ENCODE measurements at places on chromosomes 16 and 17.

DNA sequence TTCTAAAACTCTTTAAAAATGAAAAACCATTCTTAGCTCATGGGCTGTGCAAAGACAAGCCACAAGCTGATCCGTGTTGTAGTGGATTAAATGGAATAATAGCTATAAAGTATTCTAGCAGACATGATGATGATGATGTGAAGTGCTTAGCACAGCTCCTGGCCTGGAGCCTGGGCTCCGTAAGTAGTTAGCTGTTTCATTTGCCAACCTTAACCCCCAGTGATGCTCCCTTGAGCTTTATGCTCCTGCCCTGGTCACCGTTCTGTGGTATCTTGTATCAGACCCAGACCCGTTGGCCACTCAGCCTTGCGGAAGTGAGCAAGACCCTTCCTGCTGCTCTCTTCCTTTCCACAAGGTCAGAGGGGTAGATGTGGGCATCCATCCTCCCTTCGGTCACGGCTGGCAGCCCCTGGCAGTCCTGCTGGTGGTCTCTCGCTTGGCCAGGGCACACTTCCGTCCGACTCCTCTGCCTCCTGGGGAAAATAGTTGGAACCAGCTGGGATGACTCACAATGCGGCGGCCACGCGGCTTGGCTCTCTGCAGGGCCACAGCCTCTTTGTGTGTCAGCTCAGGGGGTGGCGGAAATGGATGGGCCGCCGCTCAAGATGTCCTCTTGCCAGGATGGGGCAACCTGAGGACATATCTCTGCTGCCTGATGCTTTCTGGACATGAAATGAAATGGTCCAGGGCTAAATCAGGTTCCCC, 79.1 kb downstream of the GPR139 start:
- no peak for DNase-seq

GRCh38 chr16:14345512-14346115, 274.5 kb downstream of the MRTFB start:
- DNase-seq, result no peak

GRCh38 chr17:73719588-73720071, 75.4 kb upstream of the SDK2 start:
- no peak for DNase-seq

DNA sequence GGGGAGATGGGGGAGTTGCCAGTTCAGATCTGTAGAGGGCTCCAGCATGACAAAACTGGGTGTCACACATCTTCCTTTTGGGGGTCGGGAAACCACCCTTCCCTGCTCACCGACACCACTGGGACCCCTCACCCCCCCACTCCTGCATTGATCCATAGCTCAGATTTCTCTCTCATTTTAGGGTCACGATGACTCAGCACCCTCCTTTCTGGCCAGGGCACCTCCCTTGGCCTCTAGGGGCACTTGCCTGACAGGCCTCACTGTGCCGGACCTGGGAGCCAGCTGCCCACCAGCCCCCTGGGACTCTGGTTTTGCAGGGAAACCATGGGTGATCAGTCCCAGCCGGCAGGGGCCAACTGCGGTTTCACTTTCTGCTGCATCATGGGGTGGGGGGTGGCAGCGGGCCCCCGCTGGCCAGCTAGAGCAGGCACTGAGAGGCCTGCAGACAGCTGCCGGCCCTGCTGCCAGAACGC, 239.4 kb downstream of the MRTFB start:
- DNase-seq, result no peak

GRCh38 chr17:6755731-6756184, at the start of gene XAF1:
XAF1 (plus strand) TSS chr17:6756046; CDS start chr17:6756079, 33 bp downstream.
- DNase-seq, result no peak

DNA sequence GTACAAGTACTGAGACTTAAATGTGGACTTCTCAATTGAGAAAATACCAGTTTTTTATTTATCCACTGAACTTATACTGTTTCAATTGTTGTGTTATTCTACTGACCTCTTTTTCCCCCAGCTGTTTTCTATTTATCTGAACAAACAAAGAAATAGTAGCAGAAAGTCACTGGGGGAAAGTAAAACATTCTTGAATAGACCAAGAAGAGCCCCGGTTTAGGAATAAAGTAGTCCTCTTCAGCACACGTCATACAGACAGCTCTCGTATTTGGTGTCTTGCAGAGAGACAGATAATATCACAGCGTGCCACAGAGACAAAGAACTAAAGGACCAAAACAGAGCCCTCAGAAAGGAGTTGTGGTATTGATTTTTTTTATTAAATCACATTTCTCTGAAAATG, 1159.1 kb upstream of the CDH8 start:
- no peak for DNase-seq

GRCh38 chr17:68599552-68600066, 1.6 kb downstream of the FAM20A start:
- DNase-seq, result no peak

- DNase-seq, result no peak
These were observed 48.5 kb downstream of the RAI1 start for GRCh38 chr17:17729620-17730249.

DNA sequence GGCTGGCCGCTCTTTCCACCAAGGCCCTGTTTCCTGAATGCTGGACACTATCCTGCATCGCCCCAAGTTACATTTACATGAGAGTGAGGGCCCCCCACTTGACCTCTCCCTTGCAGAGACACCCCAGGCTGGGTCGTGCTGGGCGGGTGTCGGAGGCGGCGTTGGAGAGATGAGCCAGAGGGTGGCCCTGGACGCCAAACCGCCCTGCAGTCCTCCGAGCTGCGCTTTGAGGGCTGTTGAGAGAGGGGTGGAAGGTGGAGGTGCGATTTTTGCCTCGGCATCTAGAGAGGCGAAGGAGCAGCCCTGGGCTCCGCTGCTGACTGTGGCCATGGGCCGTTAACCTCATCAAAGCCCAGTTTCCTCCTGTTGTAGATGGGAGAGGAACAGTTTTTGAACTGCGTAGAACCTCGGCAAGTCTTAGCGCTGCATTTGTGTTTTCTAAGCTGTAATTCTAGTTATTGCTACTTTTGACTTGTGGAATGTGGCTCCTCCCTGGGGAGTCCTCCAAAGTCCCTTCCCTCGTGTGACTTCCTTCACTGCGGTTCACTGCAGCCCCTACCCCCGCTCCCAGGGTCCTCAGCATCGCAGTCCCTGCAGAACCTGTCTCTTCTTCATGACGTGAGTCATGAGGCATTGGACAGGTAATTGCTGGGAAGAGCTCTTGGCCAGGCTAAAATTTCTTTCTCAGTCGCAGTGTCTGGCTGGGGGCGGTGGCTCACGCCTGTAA, 986 bp upstream of the ELOB start:
- DNase-seq, result no peak

DNA sequence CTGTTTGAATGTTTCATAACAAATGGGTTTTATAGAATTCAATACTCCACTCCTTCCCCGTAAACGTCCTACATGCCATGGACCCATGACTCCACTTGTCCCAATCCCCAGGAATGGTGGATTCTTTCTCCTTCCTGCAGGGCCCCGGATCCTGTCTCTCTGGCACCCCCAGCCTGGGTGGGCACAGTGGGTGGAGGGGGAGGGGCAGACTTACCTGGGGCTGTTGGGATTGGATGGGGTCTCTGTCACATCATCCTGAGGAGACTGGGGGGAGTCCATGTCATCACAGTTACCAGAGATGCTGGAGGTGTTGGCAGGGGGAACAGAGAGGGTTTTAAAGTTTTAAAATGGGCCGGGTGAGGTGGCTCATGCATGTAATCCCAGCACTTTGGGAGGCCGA, 13.2 kb downstream of the TRPV3 start:
- no peak for DNase-seq

DNA sequence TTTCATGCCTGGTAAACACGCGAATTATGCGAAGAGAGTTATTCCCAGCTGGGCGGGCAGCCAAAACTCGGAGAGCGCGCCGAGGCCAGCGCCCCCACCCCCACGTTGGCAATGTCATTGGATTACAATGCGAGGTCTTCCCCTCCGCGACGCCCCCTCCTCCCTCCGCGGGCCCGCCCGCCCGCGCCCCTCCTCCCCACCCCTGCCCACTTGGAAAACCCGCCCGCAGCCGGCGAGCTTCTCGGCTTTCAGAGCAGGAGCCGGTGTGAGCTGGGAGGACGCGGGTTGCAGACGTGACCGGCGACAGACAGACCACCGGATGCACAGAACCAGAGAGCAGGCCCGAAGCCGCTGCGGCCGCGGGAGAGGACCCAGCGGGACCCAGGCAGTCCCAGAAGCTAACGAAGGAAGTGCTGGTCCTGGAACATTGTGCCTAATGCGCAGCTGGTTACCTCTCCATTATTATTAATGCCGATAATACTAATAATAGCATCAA, 4.0 kb downstream of the NOG start:
- DNase-seq, result no peak

- DNase-seq, result peak; percentile 3
These were observed 51.8 kb downstream of the CA10 start for GRCh38 chr17:52106638-52107261.

- DNase-seq, result no peak
These were observed 14.0 kb downstream of the ANKRD11 start for GRCh38 chr16:89476379-89476778.

DNA sequence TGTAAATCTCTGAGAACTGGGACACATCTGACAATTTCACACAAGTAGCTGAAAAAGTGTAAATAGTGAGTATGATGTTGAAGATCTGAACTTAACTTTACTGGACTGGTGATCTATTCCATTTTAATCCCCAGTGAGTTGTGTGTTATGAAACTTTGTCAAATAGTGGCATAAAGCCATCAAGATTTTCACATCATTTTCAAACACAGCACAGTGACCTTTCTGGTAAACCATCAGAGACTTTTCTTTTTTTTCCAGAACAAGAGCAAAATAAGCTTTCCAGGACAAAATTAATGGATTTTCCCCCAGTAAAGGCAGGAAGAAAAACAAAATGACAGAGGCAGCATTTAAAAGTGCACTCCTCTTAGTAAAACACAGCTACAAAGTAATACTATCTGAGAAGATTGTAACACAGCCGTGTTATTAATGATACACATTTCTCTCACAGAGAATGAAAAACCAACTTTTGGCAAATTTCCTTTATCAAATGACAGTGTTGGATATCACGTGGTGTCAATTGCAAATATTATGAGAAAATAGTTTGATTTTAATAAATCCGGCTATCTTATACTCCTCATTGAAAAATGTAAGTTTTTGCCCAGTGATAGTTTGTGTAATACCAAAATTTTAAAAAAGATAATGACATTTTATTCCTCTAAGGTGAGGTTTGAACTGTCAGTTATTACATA, 16.8 kb upstream of the COL1A1 start:
- no peak for DNase-seq

Data from stimulated activated CD4-positive, alpha-beta T cell treated with anti-CD3 and anti-CD28 coated beads, TNF-alpha, amount 100 ng/mL, for 1 hour (primary cell).